Activated CD4-positive, alpha-beta T cell treated with anti-CD3 and anti-CD28 coated beads, Interleukin-2, amount 50 U/mL, for 4 hours (primary cell): ENCODE measurements at places on chromosomes 4 and X.

DNA sequence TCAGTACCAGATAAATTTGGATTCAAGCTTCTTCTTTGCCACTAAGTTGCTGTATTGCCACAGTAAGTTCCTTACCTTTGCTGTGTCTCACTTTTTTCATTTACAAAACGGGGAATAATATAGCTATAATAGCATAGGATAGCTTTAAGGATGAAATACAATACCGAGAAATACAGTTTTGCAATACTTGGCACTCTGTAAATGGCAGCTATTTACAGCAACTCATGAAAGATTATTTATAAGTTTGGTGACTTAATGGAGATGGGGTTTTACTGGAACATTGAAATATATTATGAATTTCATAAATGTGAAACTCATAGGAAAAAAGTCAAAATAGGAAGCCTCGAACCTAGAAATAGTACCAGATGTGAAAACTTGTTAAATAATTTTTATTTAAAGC is 27.6 kb downstream of the ANXA10 start:
- no peak for DNase-seq

- no peak for DNase-seq
Observed at GRCh38 chr4:71992571-71993312, 39.1 kb upstream of the NPFFR2 start.

GRCh38 chr4:182370491-182370890 is 127.3 kb downstream of the TENM3 start:
- DNase-seq = no peak

DNA sequence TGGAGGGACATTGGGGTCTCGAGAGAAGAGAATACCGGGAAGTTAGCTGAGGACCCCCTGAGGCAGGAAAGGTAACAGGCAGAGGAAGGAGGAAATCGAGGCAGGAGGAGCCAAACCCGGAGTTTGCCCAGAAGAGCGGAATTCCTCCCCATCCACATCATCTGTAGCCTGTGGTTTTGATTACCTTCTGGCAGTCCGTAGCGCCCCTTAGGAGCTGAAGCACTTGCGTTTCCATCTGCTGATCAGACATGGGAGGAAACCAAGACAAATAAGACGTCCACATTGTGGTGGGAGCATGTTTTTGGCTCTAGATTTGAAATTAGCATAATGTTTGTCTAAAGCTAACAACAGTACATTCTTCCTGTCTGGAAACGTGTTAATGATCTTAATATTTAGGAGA is 26.8 kb upstream of the HMX1 start:
- no peak for DNase-seq

GRCh38 chr4:172865531-172866127 is 303.0 kb upstream of the GALNT7 start:
- no peak for DNase-seq

DNA sequence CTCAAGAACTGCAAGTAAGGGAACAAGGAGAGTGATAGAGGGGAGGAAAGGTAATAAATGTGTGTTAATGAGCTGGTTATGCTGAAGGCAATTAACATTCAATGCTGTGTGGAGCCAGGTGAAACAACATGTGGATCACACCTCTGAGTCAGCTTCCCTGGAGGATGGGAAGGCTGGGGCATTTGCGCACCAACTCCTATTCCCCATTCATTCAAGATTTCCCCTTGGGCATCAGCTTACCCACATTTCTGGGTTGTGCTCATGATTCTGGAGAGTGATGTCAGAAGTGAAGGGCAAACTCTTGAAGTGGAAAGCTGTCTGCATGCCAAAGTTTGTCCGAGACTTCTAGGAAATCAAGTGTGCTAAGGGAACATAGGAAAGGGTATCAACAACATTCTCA is 461.4 kb downstream of the MID1IP1 start:
- DNase-seq = no peak

DNA sequence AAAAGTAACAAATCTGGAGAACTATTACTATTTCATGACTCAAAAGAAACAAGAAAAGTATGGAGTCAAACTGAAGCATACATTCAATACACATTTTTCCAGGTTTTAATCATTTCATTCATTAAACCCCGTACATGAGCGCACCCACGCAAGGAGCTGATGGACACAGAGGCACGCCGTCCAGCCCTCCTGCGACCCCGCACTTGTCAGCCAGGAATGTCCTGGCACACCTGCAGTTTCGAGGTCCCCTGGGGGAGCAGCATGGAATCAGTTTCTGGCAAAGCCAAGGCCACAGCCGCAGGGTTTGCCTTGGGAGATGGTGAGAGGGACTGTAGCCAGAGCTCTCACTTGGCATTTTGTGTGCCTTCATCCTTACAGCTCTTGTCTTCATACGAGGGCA is 12.8 kb upstream of the SLC2A9 start:
- DNase-seq = no peak

- no peak for DNase-seq
Observed at GRCh38 chr4:116880625-116881024, 204.8 kb downstream of the TRAM1L1 start.
